ENCODE measurements at places on chromosomes 3 and 15.

GRCh38 chr15:82995938-82996337 is 9.9 kb downstream of the RAMAC start:
- no peak for DNase-seq

- no peak for DNase-seq
These were observed 163.3 kb upstream of the THBS1 start for GRCh38 chr15:39417366-39418134.

DNA sequence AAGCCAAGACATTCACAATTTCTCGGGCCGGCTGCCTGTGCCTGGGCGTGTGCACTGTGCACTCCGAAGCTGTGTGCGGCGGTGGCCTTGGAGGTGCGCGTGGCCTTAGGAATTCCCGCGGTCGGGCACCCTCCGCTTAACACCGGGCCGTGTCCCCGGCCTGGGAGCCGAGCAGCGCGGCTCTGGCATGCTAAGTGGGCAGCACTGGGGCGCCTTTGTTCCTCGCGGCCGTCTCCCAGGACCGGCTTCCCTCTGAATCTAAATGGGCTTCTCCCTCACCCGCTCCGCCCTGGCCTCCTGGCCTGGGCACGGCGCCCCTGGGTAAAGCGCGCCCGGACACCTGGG is 498 bp upstream of the ARNT2 start:
- no peak for DNase-seq

GRCh38 chr3:43326891-43327581 is 40.7 kb downstream of the SNRK start:
- no peak for DNase-seq

DNA sequence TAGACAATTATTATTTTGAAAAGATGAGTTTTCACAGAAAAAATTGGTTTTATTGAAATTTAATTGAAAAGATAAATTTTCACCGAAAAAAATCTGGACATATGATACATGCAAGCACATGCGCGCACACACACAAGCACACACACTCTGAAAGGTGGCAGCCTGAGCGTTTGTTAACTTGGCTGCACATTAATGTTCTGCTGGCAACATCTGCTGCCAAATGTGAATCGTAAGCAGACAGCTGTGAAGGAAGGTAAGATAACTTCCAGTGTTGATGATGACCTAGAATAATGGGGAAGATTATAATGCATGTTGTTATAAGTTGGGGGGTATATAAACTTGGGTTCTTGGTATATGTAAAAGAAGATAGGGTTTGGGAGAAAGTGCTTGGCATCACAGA is 18.4 kb upstream of the CMTM7 start:
- no peak for DNase-seq

- no peak for DNase-seq
These were observed 6.9 kb upstream of the CLPX start for GRCh38 chr15:65192016-65192415.

- DNase-seq, result no peak
These were observed 56.0 kb upstream of the KCNMB2 start for GRCh38 chr3:178480274-178480673.

DNA sequence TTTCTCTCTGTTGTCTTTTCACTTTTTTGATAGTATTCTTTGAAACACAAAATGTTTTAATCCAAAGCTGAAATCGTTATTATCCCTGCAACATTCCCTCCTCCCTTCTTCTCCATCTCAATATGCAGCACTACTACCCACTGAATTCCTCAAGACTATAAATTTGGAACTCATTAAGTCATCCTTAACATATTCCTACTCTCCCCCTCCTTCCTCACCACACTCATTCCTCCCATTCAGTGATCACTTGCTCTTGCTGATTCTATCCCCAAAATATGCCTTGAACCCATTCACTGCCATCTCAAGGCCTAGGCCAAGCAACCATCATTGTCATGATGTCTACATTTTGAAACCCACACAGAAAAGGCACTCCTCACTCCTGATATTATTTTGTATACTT is 2.4 kb upstream of the PIK3R4 start:
- no peak for DNase-seq

DNA sequence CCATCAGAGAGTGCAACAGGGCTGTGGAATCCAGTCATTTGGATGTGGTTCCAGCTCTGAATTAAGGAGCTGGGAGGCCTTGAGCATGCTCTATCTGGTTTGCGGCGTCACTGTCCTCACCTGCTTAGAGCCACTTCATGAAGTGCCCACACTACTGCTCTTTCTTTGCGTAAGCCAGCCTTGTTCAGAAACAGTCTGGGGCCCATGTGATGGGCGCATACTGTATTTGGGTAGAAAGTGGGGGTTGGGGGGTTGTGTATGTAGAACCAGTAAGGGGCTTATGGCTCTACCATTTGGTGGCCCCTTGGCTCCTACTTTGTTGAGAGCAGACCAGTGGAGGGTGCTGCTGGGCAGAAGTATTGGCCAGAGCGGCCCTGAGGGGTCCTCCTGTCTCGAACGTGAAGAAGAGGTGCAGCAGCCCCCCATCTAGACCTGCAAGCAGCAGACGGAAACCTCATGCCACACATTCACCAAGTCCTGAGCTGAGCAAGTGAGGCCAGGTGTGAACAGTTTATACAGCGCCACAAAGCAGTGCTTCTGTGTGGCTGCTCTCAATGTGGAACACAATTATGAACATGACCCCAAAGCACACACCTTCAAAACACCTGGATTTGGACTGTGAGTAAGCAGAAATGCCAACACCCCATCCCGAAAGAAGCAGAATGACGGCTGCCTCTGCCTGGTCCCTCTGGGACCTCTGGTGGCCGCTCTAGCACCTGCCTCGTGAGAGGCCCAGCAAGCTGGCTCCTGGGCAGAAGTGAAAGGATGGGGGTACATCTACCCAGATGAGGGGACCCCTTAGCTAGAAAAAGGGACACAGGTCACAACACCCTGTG is 26.6 kb downstream of the SRPRB start:
- DNase-seq, result peak; percentile 47

DNA sequence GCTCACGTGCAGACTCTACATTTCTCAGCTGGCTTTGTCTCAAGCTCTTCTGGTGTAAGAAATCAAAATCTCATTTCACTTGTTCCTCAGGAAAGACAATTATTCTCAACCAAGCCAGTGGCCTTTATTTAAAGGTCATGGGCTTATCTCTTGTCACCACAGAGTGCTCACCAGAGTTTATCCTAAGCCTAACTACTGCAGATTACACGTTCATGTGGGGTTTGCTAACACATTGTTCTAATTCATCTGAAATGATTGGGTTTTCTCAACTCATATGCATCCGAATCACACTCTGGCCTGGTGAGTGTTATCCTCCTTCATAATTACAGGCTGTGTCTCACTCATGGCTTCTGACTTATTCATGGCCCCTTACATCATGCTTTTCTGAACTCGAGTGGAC is 83.3 kb upstream of the TSC22D2 start:
- no peak for DNase-seq

- DNase-seq, result no peak
These were observed 6.4 kb downstream of the WDR73 start for GRCh38 chr15:84647726-84648125.

GRCh38 chr15:33448961-33449606 is 138.3 kb downstream of the RYR3 start:
- no peak for DNase-seq

DNA sequence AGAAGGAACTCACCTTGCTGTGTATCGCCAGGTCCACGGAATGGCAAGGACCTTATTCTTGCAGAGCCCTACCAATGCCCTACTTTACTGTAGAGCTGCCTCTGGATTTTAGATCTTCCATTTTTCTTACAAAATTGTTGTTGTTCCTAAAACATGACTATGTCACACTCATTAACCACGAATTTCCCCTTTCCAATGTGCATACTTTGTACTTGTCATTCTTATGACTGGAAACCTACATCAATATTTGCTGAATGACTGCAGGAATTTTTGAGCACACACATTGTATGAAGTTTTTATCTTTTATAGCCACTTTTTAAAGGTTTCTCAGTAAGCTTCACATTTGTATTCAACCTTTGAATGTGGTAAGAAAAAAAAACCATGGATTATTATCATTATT is 35.9 kb upstream of the CMSS1 start:
- no peak for DNase-seq

GRCh38 chr3:58206406-58207011 is 4.3 kb downstream of the DNASE1L3 start:
- no peak for DNase-seq

DNA sequence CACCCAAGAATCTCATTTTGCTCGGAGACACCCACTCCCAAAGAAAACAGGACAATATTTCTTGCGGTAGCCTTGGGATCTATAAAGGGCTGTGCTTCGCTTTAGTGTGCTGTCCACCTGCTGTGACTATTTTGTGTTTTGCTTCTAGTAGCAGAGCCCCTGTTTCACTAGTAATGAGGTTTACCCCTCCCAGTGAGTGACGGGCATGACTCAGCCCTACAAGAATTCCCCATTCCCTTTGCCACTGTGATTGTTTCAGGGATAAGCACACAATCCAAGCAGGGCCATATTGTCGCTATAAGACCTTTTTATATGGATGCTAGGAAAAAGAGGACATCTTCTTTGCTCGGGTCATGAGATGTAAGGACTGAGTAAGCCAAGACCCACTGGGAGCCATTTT is 62.5 kb upstream of the FOXB1 start:
- DNase-seq, result no peak

DNA sequence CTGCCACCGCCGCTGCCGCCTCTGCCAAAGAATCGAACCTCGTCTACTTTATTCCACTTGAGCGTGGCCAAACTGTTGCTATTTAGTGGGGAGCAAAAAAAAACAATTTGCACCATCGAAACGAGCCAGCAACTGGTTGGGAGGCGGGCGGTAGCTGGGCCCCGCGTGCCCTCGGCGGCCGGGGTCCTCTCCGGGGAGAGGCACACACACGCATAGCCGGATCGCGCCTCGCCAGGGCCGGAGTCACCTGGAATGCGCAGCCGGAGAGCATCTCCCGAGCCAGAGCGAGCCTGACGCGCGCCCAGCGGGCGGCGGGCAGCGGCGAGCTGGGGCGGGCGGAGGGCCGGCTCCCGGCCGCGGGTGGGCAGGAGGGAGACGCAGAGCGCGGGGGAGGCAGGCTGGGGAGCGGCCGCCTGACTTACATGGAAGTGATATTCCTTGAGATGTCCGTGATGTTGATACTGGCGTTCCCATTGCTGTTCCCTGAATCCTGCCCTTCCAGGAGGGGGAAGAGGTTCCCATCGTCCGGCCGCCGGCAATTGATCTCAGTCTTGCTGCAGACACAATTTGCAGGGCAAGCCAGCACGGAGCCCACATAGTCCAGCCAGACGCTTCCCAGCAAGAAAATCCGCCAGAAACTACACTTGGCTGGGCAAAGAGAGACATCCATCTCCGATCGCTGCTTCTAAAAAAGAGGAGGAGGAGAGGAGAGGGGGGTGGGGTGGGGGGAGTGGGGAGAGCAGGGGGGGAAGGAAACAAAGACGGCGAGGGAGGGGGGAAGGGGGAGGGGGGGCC is 858 bp downstream of the NTRK3 start:
- DNase-seq, result peak; percentile 21

- DNase-seq, result no peak
These were observed 38.0 kb upstream of the XCR1 start for GRCh38 chr3:46065294-46065705.

GRCh38 chr3:185988080-185988815 is 50.4 kb upstream of the TRA2B start:
- DNase-seq, result no peak

- DNase-seq, result no peak
These were observed at the start of gene MGLL for GRCh38 chr3:127822041-127822681. Gene MGLL (minus strand): TSS chr3:127822515. CDS start chr3:127822318, 197 bp downstream.

DNA sequence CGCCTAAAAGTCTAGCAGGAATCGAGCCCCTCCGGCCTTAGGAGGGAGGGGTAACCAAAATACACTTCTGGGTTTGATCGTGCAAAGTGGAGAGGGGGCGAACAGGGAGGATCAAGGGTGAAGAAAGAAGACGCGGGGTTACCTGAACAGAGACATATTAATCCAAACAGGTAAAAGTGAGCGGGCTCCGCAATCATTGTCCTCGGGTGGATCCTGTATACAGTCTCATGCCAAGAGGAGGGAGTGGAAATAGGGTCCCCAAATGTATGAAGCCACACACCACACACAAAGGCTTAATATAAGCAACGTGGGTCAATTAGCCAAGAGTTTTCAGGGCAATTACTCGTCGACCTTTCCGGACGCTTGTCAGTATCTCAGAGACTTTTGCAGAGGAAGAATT is 749.5 kb downstream of the ROBO1 start:
- DNase-seq, result no peak

DNA sequence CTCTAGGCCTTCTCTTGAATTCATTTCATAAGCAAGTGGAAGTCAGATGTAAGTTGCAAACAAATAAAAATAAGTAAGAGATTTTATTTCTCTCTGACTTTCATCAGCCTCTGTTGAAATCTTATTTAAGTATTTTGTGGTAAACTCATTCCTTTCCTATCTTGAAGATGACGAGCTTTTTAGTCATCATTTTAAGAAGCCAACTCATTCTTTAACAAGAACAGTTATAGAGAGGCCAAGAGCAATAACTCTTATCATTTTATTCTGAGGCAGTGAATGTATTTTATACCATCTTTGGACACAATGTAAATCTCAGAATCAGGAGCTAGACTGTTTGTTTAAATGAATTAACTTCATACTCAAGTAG is 147.5 kb upstream of the MBNL1 start:
- DNase-seq, result no peak

- no peak for DNase-seq
These were observed 60.0 kb upstream of the TRPC1 start for GRCh38 chr3:142663865-142664264.

Data from GM12891 (cell line).